ENCODE measurements at places on chromosomes 7 and 10.

- peak; percentile 87 for DNase-seq
Observed at GRCh38 chr10:14478604-14479003, 147.9 kb upstream of the FRMD4A start.

DNA sequence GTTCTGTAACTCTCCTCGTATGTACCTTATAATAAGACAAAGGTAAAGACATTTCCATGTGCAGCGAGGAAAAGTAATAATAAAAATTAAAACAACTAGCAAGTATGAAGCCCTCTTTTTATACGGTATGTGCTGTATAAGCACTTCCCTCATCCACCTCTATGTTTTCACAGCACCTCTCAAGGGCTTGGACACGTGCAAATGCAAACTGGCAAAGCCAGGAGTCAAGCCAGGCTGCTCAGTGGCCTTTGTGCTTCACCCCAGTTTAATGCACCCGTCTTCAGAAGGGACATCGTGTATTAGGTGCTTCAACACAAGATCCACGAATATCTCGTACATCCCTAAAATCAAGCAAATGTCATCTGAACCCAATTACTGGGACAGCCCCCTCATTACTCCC is 1.3 kb upstream of the DGKI start:
- no peak for DNase-seq

- peak; percentile 71 for DNase-seq
Observed at GRCh38 chr7:86926732-86927131, 132.7 kb downstream of the ELAPOR2 start.

DNA sequence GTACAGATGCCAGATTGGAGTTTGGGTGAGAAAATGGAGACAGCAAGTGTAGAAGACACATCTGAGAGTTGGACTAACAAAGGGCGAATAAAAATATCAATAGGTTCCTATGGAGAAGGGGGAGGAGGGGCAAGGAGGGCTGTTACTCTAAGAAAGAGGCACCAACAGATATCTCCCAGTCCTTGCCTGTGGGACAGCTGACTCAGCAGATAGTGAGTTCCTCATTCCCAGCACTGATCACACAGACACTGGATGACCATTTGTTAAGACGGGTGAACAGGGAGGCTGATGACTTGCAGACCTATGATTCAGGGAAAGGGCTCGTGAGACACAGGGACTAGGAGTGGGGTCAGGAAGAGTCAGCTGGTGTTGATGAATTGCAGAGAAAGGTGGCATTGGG is 5.7 kb upstream of the PRR15 start:
- peak; percentile 18 for DNase-seq

DNA sequence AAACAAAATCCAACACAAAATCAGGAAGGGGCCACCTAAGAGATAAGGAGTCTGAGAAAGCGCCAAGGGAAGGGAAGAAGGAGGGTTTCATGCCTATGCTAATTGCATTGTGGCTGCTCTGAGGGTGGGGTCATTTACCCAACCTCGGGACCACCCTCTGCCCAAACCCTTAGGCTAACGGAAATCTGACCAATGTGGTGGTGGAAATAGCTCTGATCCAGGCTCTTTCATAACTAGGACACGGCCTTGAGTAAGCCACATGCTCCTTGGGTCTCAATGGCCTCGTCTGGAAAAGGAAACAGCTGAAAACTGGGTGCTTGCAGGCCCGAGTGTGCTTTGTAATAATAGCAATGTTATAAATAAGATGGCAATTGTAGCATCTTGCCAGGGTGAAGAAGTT is 14.9 kb upstream of the SRGN start:
- DNase-seq: no peak

- no peak for DNase-seq
Observed at GRCh38 chr10:10367264-10367663, 650.4 kb upstream of the CELF2 start.

DNA sequence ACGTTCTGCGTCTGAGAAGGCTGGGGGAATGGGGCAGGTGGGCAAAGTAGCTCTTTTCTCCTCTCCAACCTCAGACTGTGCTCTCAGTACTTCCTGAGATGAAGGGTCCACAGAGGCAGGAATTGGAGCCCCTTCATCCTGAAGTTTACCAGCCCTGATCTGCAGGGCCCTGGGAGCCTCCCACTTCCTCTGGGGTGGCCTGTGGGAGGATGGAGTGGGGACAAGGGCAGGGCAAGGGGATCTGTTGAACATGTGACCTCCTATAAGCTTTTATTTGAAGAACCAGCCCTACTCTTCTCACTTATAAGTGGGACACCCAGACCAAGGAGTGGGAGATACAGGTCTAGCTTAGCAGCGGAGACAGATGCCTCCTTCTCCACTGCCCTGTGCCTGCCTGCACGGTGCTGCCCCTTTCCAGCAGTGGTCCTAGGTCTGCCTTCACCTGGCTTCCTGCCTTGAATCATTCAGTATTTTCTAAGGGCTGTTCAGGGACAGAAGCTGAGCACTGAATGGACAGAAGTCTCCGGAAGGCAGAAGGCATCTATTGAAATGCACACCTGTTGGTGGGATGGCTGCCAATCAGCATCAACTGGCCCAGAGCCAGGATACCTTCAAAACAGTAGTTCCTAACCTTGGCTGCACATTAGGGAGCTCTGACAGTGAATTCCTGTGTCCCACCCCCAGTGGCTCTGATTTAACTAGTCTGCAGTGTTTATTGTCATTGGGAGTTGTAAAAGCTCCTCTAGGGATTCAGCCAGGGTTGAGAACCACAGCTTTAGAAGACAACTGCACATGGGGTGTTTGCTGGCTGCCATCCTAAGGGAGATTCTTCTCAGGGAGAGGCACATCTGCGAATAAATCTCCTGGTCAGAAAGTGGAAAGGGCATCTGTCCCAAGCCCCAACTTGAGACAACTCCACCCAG is 2.7 kb upstream of the ARHGAP22 start:
- DNase-seq: no peak

GRCh38 chr10:32605787-32606186 is 159.8 kb downstream of the CCDC7 start:
- no peak for DNase-seq

DNA sequence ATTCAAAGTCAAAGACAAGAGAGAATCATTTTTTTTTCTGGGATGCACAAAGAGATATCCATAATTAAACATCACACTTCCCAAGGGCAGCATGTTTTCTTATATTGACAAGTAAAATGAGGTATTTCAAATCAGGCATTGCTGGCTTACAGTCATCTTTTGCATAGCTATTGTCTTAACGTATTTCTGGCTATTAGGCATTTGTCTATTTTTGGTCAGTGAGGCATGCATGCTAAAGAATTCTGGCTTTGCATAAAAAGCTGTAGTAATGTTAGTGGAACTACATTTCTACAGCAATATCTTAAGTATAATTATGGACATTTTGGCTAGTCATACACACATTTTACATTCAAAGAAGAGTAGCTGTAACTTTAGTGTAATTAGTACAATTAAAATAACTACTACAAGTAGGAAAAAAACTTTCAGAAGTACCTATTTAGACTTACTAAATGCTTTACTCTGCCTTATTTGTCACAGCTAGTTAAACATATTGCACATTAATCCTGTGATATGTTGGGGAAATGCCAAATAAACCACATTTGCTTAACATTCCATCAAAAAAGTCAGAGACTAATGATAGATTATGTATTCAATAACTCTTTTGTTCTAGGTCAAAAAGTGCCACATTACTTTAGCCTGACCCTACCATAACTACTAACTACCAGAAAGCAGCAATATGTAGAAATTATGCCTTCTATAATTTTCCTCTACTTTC is 76.4 kb downstream of the RELN start:
- peak; percentile 1 for DNase-seq

GRCh38 chr10:29304264-29304994 is 15.6 kb downstream of the LYZL1 start:
- peak; percentile 75 for DNase-seq

GRCh38 chr7:87129332-87129731 is 22.9 kb upstream of the DMTF1 start:
- DNase-seq: no peak

GRCh38 chr10:130577039-130577438 is 440.8 kb downstream of the GLRX3 start:
- no peak for DNase-seq

- no peak for DNase-seq
Observed at GRCh38 chr10:13820119-13820963, 233.6 kb downstream of the PRPF18 start.

- no peak for DNase-seq
Observed at GRCh38 chr7:26083113-26083512, 68.9 kb upstream of the NFE2L3 start.

DNA sequence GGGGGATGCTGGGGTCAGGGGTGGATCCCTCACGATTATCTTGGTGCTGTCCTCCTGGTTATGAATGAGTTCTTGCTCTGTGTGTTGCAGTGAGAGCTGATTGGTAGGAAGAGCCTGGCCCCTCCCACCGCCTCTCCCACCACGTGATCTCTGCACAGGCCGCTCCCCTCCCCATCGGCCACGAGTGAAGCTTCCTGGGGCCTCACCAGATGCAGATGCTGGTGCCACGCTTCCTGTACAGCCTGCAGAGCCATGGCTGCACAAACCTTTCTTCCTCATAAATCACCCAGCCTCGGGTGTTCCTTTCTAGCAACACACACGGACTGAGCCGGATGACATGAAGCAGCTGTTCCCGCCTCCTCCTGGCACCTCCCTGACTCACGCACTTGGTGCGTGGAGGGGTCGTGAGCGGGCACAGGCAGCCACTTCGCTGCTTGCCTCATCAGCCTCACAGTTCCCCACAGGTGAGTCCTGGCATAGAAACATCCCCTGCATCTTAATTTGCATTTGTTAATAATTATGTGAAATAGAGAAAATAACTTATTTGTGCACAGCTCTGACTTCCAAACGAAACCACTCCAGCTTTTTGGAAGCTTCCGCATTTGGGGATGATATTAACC is 210.8 kb downstream of the ADARB2 start:
- no peak for DNase-seq

DNA sequence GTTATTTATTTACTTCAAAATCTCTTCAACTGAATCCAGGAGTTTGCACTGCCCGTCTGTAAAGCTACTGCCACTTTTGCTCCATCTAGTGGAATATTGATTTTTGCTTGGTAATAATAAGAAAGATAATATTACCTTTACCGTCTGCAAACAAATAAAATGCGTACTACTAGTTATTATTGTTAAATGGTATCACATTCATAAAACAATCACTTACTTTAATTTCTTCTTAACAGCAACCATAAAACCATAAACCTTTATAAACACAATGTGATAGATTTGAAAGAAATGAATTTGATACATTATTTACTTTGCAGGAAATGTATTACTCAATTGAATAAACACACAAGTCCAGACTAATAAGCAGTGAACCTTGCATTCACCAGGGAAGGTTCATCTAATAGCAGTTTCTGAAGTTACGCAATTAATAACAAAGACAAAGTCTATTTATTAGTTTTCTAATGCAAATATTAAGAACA is 6.4 kb downstream of the AGMO start:
- peak; percentile 59 for DNase-seq

DNA sequence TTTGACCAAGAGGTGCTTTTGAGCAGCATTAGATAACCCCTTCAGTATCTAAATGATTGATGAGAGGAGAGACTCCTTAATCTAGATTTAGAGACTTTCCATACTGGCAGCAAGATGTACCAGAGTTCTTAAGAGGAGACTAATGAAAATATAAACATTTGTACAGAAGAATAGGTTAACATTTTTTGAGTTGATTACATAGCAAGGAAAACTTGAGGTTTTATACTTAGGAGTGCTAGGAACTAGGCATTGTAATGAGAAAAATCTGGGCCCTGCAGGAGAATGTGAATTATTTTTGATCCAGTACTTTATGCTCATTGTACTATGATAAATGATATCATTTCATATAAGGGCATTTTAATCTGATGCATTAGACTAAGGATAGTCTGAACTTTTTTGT is 261.7 kb downstream of the EXOC4 start:
- no peak for DNase-seq

DNA sequence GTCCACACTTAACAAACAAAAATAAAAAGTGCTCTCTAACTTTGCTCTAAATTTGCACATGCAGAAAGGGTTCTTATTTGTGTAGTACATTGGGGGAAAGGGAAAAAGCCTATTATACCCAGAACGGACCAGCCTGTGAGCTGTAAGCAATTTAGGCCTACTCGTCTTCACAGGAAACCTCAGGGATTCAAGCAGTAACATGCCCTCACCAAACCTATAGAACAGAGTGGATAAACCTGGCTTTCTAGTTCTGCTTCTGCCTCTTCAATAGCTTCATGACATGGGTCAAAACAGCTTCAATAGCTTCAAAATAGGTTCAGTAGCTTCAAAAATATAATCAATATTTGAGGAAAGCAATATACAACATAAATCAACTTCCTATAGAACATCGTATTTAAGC is 163.7 kb downstream of the ARL4A start:
- no peak for DNase-seq

GRCh38 chr10:91317541-91317940 is 92.6 kb upstream of the HECTD2 start:
- DNase-seq: peak; percentile 19

GRCh38 chr7:91295576-91295975 is 31.3 kb downstream of the FZD1 start:
- no peak for DNase-seq

DNA sequence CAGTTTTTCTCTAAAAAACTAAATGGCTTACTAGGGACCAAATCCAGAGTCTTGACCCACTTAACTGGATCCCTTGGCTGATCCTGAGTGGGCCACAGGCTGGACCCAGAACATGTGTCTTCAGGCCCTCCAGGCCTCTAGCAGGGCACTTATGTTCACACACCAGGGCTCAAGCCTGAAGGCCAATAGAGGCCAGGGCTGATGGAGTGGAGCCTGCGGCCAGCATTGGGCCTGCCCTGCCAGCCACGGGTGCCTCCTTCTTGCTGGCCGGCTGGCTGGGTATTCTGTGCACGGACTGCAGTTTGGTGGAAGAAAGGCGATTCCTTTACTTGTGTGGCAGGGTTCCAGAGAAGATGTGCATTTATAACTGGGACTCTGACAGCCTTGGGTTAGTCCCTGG is 103.0 kb upstream of the ZNF32 start:
- DNase-seq: no peak

- no peak for DNase-seq
Observed at GRCh38 chr7:50628434-50629084, 63.4 kb upstream of the DDC start.

DNA sequence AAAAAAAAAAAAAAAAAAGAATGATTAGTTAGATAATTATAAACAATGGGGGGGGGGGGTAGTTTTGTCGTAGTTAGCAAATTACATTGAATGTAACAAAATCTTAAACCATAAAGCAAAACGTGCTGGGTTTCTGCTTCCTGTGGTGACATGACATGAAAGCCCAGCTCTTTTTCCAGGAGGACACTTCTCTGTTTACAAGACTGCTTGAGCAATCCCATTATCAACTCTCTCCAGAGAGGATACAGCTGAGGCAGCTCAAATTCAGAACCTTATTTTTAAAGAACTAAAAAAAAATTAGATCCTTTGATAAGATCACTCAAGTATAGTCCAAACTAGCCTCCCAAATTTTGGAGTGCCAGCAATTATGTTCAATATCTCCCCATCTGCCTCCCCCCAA is 58.6 kb downstream of the ADRB1 start:
- DNase-seq: no peak

- DNase-seq: no peak
Observed at GRCh38 chr10:80542053-80542452, 4.4 kb downstream of the SH2D4B start.

DNA sequence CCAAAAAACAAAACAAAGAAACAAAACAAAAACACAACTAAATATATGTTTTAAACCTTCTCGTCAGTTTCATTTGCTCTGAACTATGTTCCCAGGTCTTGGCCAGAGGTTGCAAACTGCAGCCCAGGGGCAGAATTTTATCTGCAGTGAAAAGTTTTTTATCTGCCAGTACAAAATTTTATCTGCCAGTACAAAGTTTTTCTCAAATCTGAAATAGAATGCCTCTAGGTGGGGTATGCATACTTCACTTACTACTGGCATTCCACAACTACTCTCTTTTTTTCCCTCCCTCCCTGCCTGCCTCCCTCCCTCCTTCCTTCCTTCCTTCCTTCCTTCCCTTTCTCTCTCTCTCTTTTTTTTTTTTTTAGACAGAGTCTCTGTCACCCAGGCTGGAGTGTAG is 9.4 kb upstream of the CLDN3 start:
- no peak for DNase-seq

Measured in fibroblast of skin of scalp (primary cell).